ENCODE measurements at places on chromosomes 1 and 21.

DNA sequence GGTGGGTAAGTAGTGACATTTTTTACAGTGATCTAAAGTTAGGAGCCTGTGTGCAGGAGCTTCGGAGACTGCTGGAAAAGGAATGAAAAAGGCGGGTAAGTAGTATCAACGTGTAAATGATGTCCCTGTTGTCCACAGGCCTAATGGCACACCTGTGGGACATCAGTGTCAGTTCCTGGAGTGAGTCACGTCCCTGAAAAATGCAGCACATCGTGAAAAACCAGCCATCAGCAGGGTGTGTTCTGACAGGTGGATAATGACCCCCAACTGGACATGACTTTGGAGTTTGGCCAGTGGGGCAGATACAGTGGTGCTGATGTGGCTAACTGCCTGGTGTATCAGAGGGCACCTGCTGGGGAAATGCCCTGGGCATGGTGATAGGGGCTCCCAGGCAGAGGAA lies 12.0 kb upstream of the PRDM15 start:
- DNase-seq = no peak

DNA sequence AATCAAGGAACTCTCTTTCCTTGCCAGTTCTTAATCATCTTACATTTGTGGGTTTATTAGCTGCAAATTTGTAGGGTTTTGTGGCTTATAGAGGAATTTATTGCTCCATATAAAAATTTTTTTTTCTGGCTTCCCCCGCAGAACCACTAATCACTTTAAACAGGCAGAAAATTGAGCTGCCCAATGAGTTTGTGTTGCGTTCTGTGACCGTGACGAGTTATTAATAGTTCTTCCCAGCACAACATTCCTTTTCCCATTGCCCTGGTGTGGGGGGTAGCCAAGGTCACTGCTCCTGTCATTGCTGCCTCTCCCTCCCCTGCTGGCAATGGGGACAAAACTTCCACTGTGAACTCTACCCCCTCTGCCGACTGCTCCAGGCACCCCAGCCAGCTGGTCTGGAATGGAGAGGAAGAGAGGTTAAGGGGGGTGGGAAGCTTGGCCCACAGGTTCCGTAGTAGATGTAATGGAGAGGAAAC lies 55.1 kb downstream of the UBE2T start:
- no peak for DNase-seq

DNA sequence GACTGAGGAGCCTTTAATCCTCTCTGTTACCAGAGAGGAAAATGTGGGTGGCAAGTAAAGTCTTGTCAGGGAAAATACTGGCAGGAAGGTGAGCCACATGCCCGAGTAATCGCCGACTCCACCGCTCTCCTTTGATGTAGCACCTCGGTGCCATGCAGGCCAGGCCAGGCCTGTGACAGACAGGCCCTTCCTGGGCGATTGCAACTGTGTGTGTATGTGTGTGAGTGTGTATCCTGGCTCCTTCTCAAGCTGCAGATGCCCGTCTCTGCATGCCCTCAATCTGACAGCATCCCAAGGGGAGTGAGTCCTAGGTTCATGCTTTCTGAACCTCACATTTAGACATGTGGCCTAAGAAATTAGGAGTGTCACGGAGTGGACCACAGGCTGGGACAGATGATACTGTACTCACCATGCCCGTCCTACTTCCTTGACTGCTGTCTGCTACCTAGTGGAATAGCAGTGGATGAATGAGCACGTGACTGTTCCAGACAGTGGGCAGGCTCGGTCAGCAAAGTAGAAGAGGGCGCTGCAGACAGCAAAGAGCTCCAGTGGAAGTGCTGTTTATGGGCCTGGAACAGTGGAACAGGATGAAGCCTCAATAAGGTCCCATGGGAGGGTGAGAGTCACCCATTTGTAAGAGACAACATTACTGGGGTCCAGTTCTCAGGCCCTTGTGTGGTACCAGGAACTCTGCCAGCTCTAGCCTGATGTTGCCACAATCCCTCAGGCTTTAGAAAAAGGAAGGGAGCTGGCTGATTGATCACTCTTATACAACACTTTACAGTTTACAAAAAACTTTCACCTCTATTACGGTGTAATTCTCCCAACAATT lies 25.3 kb downstream of the SERTAD4 start:
- no peak for DNase-seq

- no peak for DNase-seq
These were observed 82.2 kb upstream of the LMO4 start for GRCh38 chr1:87246436-87246835.

- DNase-seq = no peak
These were observed 310.7 kb downstream of the PLPP3 start for GRCh38 chr1:56268519-56269140.

GRCh38 chr1:21794656-21795055 lies 11.7 kb upstream of the USP48 start:
- no peak for DNase-seq

DNA sequence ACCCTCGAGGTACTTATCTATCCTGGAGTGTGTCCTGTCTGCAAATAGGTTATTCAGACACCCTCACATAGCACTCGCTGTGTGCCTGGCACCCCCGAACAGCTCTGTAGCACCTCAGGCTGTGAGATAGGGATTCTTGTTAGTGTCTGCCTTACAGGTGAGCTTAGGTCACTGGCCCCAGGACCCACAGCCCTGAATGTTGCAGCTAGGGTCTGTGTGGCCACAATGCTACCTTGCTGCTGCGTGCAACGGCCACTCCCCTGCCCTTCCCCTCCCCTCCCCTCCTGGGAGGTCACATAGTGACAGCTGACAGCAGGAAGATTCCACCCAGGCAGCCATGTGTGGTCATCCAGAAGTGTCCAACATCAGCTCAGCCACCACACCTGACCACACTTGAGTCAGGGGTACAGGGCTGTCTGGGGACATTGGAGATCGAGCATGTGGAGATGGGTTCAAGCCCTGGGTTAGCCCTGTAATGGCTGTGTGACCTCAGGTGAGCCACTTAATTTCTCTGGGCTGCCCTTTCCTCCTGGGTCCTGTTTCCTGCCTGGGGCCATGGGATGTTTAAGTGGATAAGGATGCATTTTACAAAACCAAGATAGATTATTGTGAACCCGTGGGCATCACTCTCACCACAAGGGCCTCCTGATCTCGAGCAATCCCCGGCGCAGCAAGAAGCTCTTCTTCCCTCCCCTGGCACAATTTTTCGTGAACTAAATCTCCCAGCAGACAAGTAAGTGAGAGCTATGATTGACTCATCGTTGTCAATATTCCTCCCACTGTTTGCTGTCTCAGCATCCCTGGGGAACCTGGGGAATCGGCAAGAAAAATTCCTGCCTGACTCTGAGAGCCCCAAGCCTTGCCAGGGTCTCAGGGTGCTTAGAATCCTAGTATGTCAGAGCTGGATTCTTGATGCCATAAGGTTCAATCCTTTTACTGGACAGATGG lies 208.7 kb downstream of the PTPRU start:
- no peak for DNase-seq

DNA sequence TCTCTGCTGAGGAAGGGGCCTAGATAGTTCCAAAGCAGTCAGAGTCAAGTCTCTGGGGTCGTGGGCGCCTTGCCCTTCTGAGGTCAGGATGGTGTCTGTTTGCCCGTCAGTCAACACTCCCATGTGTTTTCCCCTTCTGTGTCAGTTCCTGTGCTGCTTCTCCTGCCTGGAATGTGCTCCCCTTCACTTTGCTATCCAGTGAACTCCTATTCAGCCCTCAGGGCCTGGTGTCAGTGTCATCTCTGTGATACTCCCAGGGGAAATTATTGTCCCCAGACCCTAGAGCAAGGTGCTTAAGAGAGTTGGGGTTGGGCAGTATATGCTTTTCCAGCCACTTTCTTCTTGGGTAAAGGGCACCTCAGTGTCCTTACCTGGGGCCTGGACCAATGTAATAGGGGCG lies 45.8 kb upstream of the SYNC start:
- DNase-seq = no peak

DNA sequence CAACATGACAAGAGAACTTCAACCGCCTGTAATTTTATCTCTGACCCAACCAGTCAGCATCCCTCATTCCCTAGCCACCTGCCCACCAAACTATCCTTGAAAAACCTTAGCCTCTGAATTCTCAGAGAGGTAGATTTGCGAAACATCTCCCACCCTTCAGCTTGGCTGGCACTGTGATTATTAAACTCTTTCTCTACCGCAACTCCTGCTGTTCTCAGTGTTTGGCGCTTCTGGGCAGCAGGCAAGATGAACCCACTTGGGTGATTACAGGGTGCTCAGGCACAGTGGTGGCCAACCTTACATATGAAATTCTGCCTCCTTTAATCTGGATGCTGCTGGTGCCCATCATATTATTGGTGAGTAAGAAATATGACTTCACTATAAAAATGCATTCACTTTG lies 22.1 kb downstream of the CCDC190 start:
- no peak for DNase-seq

DNA sequence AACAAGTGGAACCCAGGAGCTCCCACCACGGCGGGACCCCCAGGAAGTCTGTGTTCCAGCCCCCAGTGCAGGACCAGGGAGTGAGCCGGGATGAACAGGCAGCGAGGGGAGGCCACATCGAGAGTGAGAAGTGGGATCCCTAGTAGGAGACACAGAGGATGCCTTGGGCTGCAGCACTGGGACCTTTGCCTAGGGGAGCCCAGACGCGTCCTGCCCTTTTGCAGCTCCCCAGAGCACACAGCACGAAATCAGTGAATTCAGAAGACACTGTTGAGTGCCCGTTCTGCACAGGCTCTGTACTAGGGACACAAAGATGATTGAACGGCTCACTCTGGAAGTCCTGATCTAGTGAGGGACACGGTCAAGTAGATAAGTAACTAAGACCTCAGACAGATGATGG lies 23.5 kb downstream of the TRIM67 start:
- DNase-seq = no peak

- DNase-seq = no peak
These were observed 72.0 kb upstream of the S1PR1 start for GRCh38 chr1:101164776-101165175.

DNA sequence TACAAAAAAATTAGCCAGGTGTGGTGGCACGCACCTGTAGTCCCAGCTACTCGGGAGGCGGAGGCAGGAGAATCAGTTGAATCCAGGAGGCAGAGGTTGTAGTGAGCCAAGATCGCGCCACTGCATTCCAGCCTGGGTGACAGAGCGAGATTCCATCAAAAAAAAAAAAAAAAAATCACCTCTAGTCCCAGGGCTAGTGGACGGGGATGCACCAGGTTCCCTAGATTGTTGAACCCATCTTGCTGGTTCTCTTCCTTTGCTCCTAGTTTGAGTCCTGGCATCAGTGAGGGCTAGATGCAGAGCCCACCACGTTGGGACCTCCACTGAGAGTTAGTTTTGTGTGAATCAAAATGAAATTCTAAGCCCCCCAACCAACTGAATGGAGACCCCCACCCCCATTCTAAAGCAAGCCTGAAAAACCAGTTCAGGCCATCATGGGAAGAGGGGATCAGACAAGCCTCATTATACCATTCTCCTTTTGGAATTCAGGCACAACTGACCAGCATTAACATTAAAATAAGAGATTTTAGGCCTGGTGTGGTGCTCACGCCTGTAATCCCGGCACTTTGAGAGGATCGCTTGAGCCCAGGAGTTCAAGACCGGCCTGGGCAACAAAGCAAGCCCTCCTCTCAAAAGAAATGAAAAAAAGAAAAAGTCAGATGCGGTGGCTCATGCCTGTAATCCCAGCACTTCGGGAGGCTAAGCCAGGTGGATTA lies 17.9 kb upstream of the L1TD1 start:
- no peak for DNase-seq

DNA sequence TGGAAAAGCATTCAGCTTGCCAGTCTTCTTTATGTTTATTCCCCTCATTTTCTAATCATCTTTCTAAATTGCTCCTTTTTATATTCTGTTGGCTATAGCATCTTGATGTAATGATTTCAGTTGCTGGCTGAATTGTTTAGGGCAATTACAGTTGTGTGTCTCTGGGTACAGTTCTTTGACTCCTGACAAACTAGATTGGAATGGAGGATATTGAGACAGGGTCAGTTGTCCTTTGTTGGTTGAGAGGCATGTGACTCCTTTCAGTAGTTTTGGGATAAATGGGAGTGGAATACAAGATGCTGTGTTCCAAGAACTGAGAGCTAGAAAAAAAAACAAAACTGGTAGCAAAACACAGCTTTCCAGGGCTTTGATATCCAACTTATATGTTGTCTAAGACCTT lies 1.5 kb downstream of the CENPF start:
- no peak for DNase-seq

GRCh38 chr1:218878369-218878768 lies 295.3 kb upstream of the LYPLAL1 start:
- no peak for DNase-seq

- DNase-seq = no peak
These were observed 341.0 kb upstream of the USP24 start for GRCh38 chr1:55555956-55556725.

DNA sequence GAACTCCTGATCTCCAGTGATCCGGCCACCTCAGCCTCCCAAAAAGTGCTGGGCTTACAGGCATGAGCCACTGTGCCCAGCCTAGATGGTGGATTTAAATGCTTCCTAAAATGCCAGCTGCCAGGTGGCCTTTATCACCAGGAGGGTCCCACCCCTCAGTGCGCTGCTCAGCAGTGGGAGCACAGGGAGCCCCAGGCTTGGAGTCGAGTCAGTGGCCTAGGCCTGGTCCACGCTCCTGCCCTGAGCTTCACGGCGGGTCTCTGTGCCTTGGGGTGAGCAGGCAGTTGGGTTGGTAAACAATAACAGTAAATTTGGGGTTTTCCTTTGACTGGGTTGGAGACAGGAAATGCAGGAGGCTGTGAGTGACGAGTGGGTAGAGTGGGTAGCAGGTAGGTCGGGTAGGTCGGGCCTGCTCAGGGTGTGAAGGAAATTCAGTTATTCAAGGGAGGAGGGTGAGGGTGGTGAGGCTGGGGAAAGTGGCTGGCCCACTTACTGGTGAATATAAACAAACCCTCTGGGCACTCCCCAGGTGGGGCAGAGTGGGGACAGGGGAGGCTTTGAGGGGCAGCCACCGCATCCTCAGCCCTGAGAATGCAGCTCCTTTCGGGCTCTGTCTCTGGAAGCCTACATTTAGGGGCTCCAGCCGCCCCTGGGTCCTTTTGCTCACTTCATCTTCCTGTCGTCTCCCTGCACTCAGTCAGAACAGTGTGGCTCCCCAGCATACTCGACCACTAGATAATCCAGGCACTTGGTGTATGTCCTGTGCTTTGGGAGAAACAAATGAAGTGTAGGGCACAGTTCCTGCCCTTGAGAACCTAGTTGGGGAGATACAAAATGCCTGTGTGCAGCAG lies 33.5 kb upstream of the IL19 start:
- no peak for DNase-seq

DNA sequence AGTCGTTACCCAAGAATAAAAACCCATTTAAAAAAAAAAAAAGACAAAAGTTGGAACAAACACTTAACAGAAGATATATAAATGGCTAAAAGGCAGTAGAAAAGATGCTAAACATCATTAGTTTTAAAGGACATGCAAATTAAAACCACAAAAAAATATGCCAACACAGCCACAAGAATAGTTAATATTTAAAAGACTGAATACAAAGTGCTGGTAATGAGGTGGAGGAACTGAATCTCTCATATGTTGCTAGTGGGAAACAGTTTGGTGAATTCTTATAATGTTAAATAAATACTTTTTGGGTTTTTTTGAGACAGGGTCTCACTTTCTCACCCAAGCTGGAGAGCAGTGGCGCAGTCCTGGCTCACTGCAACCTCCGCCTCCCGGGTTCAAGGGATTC lies 10.0 kb downstream of the LRRC40 start:
- DNase-seq = no peak
